T-helper 17 cell (primary cell): ENCODE measurements at places on chromosomes 3 and 15. TPM values are rescaled to one million over a fixed set of nuclear protein-coding genes. Genes with fewer than 3 reads are reported as not detected.

OR5K2 gene
- total RNA-seq, result not detected

CADPS gene
- not detected for total RNA-seq

TICRR gene
- 0.22 TPM for total RNA-seq

SNURF gene
- total RNA-seq, result 13.2 TPM

MINAR1 gene
- 0.37 TPM for total RNA-seq

GRCh38 chr3:170897978-170898377 is 10.5 kb downstream of the EIF5A2 start:
- no peak for DNase-seq

GRCh38 chr3:143849854-143850549 is 1.7 kb upstream of the SLC9A9 start:
- DNase-seq, result no peak

DNA sequence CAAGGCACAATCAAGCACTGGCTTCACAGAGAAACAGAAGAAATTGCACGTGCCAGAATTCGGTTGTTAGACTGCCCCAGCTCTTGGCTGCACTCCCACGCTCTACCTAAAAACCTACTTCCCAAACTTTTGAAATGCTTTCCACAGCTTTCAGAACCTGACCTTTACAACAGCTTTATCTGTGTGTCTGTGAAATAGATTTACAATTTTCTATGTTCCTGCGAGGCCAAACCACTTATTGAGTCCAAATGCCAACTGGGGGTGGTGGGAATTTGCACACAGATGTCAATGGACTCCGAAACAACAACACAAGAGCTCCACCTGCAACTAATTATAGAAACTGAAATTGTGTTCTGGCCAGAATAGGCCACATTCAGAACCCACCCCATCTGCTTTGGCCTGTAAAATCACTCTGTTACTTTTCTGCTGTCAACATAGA is 44.6 kb downstream of the ERC2 start:
- DNase-seq, result no peak

DNA sequence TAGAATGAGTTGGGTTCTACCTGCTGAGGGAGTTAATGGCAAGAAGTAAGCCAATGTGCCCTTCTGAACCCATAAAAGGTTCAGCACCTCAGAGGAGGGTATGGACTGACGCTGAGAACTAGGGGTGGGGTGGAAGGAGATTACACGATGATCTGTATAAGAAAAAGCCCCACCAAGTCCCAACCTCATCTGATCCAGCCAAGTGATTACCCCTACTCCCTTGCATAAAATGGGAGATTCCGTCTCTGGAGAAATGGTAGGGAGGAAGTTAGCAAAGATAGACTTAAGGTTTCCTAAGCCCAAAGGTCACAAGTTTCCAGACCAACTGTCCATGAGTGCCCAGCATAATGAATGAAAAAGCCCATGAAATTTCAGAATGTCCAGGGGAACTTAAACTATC is 7.1 kb upstream of the DVL3 start:
- DNase-seq, result no peak

DNA sequence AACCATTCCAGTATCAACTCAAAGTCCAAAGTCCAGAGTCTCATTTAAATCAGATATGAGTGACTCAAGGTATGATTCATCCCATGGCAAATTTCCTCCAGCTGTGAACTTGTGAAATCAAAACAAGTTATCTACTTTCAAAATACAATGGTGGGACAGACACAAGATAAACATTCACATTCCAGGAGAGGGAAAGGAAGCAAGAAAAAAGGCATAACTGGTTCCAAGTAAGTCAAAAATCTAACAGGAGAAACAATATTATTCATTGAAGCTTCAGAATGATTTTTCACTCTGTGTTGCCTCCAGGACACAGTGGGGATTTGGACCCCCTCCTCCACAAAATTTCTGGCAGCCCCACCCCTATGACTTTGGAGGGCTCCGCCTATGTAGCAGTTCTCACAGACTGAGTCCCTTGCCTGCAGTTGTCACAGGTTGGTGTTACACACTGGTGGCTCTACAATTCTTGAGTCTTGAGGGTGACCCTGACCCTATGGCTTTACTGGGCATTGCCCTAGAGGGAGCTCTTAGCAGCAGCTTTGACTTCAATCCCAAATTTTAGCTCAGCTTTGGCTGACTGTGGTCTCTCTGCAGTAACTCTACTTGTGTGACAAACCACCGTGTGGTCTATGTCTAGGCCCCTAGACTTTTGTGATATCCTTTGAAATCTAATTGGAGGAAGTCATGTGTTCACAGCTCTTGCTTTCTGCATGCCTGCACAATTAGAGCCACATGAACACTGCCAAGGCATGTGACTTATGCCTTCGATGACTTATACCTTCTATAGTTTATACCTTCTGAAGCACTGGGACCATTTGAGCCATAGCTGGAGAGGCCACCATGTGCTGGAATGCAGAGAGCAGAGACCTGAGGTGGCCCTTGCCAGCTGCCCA is 644.2 kb downstream of the GRM7 start:
- DNase-seq, result no peak

DNA sequence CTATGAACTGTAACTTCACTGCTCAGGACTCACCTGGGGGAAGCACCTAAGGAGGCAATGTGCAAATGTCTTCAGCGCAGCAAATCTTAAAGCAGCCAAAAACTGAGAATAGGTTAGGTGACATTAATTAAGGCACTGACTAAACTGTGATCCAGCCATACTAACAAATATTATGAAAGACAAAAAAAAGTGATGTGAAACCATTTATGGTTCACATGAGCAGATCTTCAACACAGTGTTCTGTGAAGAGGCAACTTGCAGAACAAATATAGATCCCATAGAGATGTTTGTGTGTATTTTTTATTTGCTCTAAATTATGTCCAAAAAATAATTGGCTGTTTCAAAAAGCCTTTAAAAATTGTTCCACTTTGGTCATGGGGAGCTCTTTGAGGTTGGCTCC is 24.1 kb upstream of the MITF start:
- DNase-seq, result no peak
